ENCODE measurements at places on chromosomes 4 and X. TPM values are rescaled to one million over a fixed set of nuclear protein-coding genes. Genes with fewer than 3 reads are reported as not detected.

DNA sequence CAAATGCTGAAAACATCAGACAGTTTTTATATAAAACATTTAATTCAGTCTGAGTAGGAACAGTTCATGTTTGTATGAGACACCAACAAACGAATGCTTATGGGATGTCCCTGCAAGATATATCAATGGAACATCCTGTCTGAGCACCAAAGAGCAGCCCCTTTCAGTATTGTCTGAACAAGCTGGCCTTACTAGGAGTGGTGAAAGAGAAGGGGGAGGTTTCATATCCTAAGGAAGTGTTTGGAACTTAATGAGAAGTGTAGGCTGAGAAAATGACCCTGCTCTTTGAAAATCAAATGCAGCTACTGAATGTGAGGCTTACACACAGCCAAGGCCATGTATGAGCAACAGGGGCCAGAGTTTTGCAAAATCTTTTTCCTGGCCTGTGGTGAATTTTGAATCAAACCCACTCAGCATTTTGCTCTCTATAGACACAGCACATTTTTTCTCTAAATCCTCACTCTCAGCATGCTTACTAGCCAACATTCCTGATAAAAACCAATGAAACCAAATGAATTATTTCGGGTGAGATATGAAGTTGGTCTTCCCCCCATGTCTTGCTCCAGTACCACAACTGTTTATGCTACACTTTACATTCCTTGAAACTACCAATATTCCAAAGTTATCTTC is 119.4 kb downstream of the LUZP4 start:
- DNase-seq = no peak
- H3K27me3 ChIP-seq = no peaks in the 10 kb centered on the region
- H3K36me3 ChIP-seq = no peaks in the 10 kb centered on the region

GRCh38 chr4:86497980-86498862 is 95.9 kb upstream of the PTPN13 start:
- H3K27ac ChIP-seq = no peak overlapping the region
- no peak for DNase-seq
- no peaks in the 10 kb centered on the region for H3K4me1 ChIP-seq
- H3K27me3 ChIP-seq = no peaks in the 10 kb centered on the region
- no peak overlapping the region for H3K4me3 ChIP-seq
- no peaks in the 10 kb centered on the region for H3K36me3 ChIP-seq

Gene LRP2BP
- 0.42 TPM for total RNA-seq

DNA sequence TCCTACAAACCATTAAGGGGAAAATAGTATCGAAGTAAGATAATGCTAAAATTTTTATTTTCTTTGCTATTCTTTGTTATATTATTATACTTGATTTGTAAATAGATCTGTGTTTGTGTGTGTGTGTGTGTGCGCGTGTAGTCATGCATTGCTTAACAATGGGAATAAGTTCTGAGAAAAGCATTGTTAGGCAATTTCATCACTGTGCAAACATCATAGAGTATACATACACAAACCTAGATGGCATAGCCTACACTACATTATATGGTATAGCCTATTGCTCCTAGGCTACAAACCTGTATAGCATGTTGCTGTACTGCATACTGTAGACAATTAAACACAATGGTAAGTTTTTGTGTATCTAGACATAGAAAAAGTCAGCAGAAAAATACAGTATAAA is 17.1 kb downstream of the MTTP start:
- no peaks in the 10 kb centered on the region for H3K27me3 ChIP-seq
- H3K4me1 ChIP-seq = no peaks in the 10 kb centered on the region
- H3K36me3 ChIP-seq = no peaks in the 10 kb centered on the region
- H3K27ac ChIP-seq = no peak overlapping the region
- no peak for DNase-seq
- no peak overlapping the region for H3K4me3 ChIP-seq

Gene CITED1
- total RNA-seq = not detected

Gene GPRIN3
- total RNA-seq = 22.5 TPM

DNA sequence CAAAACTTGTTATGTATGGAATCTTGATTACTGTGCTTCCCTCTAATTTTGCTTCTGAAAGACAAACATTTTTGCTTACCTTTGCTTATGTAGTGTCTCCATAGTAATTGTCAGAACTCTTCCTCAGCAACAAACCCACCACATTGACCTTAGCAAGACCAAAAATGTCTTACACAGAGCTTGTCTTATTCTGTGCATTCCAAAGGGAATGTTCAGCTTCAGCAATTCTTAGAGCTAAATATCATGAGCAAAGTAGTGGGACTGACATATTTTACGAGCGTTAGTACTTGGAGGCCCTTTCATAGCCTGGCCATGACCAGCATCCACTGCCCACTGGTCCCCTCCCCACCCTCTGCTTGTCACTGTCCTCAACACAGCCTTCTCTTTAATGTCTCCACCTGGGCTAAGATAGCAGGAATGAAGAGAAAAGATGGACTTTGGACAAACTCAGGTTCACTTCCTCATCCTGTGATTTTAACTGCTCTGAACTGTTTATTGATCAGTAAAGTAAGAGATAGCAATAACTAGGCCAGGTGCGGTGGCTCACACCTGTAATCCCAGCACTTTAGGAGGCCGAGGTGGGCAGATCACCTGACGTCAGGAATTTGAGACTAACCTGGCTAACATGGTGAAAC is 15.5 kb upstream of the SH3D19 start:
- H3K36me3 ChIP-seq = no peaks in the 10 kb centered on the region
- H3K27ac ChIP-seq = peak overlapping the region; percentile 54
- no peak overlapping the region for H3K4me3 ChIP-seq
- no peaks in the 10 kb centered on the region for H3K4me1 ChIP-seq
- H3K27me3 ChIP-seq = no peaks in the 10 kb centered on the region
- peak; percentile 44 for DNase-seq

Gene PPARGC1A
- total RNA-seq = 44.4 TPM

Gene RAB33A
- total RNA-seq = not detected

Gene TLR7
- total RNA-seq = 0.27 TPM

DNA sequence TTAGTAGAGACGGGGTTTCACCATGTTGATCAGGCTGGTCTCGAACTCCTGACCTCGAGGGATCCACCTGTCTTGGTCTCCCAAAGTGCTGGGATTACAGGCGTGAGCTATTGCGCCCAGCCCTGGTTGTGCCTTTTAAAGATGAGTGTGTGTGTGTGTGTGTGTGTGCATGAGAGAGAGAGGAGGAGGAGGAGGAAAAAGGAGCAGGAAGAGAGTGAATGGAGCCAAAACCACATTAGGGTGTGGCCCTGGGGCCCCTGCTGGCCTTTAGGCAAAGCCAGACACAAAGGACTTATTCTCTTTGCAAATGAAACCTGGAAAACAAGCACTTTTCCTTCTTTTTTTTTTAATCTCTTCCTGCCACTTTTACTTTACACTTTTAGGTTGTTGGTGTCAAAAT is 48.2 kb upstream of the KLF3 start:
- DNase-seq = peak; percentile 72
- H3K4me3 ChIP-seq = no peak overlapping the region
- no peaks in the 10 kb centered on the region for H3K4me1 ChIP-seq
- H3K27ac ChIP-seq = no peak overlapping the region

DNA sequence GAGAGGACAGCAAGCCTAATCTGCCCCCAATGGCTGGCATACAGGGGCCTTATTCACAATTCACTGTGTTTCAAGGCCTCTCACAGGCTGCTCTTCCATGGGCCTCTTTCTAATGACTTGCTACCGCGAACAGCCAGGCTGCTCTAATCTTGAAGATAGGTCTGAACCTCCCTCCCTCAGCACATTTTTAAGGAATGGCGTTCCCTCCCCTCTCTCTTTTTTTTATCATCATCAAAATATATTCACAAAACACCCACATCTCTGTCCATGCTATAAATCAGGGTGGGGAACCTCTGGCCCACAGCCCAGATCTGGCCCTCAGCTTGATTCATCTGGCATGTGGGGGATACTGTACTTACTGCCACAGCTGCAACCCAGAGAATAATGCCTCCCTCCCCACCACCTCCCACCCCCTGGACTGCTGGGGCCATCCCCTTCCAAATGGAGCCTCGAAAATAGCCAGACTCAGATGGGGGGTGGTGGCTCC is 76.2 kb upstream of the PLAC1 start:
- no peaks in the 10 kb centered on the region for H3K4me1 ChIP-seq
- no peaks in the 10 kb centered on the region for H3K36me3 ChIP-seq
- DNase-seq = no peak

GRCh38 chr4:24927049-24927448 is 14.2 kb upstream of the CCDC149 start:
- H3K27ac ChIP-seq = no peak overlapping the region
- H3K4me1 ChIP-seq = no peaks in the 10 kb centered on the region
- no peaks in the 10 kb centered on the region for H3K27me3 ChIP-seq
- no peak overlapping the region for H3K4me3 ChIP-seq
- H3K36me3 ChIP-seq = no peaks in the 10 kb centered on the region

DNA sequence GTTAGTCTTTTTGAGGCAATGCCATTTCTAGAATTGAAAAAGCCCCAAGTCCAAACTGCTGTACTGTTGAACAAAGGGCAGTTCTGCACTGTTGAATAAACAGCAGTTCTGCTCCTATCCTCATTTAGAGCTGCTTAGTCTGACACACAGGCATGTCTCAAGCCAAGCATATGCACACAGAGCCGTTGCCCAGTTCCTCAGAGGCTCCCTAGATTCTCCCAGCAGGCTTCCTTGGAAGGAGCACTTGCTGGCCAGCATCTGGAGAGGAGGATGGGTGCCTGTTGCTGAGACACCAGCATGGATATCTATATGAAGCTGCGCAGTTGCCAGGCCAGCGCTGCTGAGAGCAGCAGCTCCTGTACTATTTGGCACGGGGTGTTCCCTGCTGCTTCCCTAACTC is 138.3 kb upstream of the USP38 start:
- H3K27ac ChIP-seq = no peak overlapping the region
- no peaks in the 10 kb centered on the region for H3K27me3 ChIP-seq
- no peak overlapping the region for H3K4me3 ChIP-seq

DNA sequence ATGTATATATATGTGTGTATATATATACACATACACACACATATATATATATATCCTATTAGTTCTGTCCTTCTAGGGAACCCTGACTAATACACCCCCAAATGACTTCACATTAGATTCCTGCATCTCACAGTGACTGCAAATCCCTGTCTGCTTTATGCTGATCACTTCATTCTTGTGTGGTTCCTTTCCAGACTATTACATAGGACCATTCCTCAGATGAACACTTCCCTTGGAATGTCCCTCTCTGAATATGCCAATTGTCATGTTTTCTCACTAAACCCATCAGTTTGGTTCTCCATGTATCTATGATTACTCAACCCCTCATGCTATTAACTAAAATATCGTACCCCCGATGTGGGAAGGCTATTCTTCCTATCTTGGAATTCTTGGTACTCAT is 605.2 kb upstream of the NR3C2 start:
- DNase-seq = no peak
- H3K27me3 ChIP-seq = no peaks in the 10 kb centered on the region
- H3K36me3 ChIP-seq = no peaks in the 10 kb centered on the region
- H3K27ac ChIP-seq = no peak overlapping the region
- no peaks in the 10 kb centered on the region for H3K4me1 ChIP-seq

Gene FRAS1
- 4.0 TPM for total RNA-seq

Gene GPRASP1
- total RNA-seq = 3.7 TPM

Gene TLR6
- total RNA-seq = 0.44 TPM

GRCh38 chr4:98602270-98602669 is 56.1 kb downstream of the TSPAN5 start:
- H3K4me1 ChIP-seq = no peaks in the 10 kb centered on the region
- DNase-seq = no peak
- no peak overlapping the region for H3K4me3 ChIP-seq

DNA sequence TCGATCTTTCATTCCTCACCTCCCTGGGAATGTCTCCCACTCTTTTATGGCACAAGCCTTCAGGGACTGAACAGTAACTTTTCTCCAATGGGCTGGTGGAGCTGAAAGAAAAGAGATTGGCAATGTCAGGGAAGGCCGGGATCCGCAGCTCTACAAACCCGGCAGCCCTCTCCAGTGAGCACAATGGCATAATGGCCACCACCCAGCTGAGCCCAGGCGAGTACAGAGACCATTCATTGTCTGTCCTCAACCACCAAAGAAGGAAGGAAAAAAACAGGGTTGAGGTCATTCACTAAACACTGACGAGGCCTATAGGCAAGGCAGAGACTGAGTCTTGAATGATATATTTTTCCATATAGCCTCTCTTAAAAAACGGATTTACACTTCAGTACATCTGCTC is 3.6 kb downstream of the GEMIN8 start:
- H3K4me3 ChIP-seq = no peak overlapping the region
- no peaks in the 10 kb centered on the region for H3K4me1 ChIP-seq
- H3K27me3 ChIP-seq = no peaks in the 10 kb centered on the region
- H3K36me3 ChIP-seq = no peaks in the 10 kb centered on the region

Gene TBC1D8B
- 11.6 TPM for total RNA-seq

DNA sequence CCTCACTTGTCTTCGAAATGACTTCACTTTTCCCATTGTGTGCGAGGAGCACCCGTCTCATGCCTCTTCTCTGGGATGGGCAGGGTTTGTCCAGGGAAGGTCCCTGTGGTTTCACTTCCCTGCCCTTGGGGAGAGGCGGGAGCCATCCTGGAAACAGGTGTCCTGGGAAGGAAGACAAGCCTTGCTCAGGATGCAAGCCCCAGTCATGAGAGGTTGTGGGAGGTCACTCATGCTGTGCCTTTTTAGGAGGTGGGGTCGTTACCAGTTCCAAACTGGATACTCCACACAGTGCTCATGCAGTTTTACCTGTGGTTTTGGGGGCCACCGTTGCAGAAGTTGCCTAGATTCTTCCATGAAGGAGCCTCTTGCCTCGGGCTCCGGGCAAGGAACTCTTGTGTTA is 3.8 kb downstream of the RGS12 start:
- H3K27me3 ChIP-seq = no peaks in the 10 kb centered on the region
- no peaks in the 10 kb centered on the region for H3K4me1 ChIP-seq
- no peak overlapping the region for H3K27ac ChIP-seq
- peak; percentile 13 for DNase-seq

Gene ADH6
- 17.6 TPM for total RNA-seq
